ENCODE measurements at places on chromosomes 13 and 19.

DNA sequence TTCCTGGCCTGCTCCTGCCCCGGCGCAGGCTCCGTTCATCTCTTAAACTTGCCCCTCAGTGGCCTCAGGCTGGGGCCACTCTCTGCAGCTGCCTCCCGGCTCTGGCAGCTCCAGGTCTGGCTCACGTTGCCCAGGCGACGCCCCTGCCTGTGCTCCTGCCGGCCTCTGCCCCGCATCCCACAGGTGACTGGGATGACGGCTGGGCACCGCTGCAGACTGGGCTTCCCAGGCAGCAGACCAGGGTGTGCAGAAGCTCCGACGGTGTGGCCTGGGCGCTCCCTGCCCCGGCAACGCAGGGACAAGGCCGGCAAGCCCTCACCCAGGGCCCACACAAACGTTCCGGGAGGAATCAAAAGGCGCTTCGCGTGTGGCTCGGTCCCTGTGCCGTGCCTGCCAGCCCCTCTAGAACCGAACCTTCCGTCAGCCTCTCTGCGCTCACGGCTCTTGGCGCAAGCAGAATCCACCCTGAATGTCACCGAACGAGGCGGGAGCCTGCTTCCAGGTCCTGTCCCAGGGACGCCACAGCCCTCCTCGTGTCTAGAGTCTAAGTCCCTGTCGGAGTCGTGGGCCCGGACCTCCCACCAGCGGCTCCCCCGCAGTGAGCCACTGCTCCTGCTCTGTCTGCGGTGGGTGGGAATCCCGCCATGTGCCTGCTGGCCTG, 64.8 kb downstream of the MLLT1 start:
- no peak for DNase-seq

DNA sequence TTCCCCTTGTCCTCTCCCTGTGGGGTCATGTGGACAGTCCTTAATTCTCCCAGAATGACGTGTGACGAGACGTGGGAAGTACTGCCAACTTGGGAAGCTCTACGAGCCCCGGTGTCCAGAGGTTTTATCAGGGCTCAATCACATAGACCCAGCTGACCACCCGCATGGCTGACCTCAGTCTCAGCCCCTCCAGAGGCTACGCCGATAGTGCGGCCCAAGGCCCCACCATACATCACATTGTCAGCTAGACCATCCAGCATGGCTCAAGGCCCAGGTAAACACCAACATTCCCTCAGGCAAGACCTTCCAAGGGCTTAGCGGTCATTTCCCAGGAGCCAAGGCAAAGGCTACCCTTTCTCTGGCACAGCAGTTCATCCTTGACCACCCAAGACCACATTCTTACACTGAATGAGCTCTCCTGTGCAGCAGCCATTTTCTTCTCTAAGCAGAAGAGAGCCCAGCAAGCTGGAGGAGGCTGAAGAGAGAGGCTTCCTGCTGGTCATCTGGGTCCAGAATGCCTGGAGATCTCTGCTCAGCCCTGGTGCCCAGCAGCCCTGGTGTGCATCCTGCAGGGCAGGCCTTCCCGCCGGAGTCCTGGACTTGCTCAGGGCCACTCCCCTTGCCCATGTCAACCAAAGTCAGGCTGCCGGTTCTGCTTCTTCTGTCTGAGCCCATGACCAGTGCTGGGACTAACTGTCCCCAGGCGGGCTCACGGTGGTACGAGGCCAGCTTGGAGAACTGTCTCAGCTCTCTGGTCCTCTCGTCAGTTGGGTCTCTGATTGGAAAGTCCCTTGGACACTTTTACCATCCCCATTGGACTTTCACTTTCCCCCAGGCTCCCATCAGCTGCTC, 7.9 kb upstream of the F10 start:
- no peak for DNase-seq

DNA sequence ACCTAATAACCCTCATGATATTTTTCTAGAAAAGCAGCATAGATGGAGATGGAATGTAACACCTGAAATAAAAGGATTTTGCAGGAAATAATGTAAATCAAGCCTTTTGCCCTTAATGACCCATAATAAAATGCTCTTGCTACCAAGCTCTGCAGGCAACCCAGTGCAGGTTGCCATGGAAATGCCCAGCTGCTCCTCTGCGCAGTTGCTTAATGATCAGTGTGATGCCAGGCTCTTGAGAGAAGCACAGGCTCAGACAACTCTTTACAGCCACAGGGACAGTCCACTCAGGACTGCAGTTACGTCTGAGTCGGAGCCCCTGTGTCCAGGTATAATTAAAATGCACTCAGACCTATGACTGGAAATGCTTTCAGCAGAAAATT, 165.5 kb downstream of the LACC1 start:
- no peak for DNase-seq

DNA sequence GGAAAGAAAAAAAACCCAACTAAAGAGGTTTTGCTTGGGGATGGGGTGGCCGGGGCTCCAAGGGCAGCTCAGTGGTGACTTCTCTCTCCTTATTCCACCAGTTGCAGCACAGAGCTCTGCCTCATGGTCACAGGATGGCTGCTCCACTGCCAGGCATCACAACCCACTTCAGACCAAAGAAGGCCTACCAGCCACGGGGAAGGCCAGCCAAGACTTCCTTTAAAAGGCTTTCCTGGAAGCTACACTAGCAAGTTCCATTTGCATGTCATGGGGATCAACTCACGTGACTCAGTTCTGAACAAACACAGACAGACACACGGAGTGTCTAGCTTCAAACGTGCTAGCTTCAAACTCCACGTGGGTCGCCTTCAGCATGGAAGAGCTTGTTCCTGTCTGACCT, 13.2 kb upstream of the EIF3G start:
- DNase-seq: no peak

- no peak for DNase-seq
These were observed 171.9 kb downstream of the KLF5 start for GRCh38 chr13:73230716-73231115.

DNA sequence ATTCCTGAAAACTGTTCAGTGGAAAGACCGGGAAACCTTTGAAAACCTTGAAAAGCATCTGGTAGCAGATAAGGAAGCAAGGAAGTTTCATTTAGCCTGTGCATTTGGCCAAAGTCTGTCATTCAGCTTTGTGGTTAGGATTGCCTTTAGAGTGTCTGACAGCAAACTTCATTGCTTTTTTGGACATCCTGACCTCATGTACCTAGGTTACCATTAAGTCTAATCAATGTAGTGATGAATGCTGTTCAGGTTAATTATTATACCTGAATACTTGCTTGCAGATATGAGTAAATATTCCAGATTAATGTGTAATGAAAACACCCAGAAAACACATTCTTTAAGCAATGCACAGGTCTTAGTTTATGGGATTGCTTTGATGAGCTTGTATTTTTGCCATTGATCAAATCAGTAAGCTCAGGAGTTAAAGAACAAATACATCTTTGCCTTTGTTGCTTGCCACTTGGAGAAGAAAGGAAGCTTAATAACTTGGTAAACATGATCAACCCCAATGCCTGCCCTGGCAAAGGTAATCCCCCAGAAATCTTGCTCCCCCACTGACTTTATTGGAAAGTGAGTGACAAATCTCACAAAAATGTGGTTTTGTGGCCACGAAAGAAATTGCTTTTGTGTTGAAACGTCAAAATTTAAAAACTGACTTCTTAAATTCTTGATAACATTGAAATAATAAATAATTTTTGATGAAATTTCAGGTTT, 87.4 kb downstream of the SLC15A1 start:
- DNase-seq: no peak

- no peak for DNase-seq
These were observed 65.8 kb downstream of the KATNAL1 start for GRCh38 chr13:30241532-30241931.

DNA sequence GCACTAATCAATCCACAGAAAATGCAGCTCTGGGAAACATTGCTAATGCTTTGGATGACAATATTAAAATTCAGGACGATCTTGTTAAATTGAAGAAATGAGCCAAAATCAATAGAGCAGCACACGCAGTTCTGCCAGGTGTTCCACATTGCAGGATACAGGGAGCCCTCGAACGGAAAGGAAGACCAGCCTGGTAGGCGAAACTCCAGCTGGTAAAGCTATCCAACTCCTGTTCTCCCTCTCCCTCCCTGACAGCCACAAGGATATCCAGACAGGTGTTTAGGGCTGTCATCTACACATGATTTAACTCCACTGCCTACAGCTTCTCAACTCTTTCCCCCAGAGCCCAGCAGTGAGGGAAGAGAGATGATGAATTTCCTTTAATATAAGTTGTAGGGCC, 67.7 kb downstream of the EPSTI1 start:
- DNase-seq: no peak

All from NCI-H1436 treated with DMSO at 0.1 percent for 48 hours (cell line).